Posterior cingulate gyrus (tissue), 11 donors: ENCODE measurements at places on chromosomes 12 and 14.

- DNase-seq = no peak
These were observed 136.6 kb downstream of the FGD4 start for GRCh38 chr12:32536000-32536345.

GRCh38 chr12:26118308-26118707 is 6.5 kb downstream of the BHLHE41 start:
- DNase-seq = no peak

- no peak for DNase-seq
These were observed 17.7 kb upstream of the C1S start for GRCh38 chr12:7042842-7043241.

DNA sequence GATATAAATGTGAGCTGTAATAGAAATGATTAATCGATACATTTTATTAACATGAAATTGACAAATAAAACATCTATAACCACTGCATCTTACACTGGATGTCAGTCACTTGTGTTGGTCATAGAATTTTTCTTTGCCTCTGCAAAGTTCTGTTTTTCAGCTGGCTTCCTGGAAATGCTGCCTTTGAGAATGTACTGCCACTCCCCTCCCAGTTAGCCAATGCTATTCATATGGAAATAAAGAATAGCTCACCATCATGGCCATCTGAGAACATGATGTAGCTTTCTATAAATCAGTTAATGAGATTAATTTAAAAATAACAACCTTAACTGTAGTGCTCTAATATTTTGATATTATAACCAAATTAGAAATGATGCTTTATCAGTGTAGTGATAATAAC is 41.1 kb downstream of the SLCO1B1 start:
- no peak for DNase-seq

DNA sequence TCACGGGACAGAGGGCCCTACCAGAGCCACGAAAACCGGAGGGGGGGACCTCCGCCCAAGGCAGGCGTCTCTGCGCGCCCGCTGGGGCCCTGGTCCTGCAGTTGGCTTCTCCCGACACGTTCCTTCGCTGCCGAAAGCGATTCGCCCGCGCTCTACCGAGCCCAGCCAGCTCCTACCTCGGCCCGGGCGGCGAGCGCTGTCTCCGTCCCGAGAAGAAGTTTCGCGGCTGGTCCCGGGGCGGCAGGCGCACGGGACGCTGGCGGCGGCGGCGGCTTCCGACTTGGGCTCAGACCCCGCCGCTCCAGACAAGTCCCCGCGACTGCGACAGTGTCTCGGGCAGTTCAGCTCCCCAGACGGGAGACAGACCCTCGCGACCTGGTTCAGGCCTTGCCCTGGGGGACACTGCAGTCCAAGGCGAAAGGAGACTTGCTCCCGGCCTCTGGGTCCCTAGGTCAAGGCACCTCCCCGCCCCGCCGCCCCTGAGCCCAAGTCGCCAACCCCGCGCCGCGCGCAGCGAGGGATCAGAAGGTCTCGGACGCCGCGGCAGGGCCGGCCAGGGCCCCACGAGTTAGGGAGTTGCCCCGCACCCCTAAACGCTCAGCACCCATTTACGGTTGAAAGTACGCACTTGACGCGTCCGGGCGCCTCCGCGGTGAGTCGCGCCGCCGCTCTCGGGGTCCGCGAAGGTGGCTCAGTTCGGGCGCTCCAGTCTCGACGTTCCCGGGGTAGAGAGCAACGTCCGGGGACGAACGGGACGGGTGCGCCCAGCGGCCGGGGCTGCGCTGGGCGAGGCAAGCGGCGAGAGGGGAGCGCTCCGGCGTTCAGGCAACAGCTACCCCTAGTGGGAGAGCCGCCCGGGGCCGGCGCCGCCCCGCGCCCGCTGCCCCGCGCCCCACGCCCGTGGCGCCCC is 1.4 kb upstream of the DIO3 start:
- no peak for DNase-seq

- DNase-seq = no peak
These were observed 472.8 kb upstream of the PRICKLE1 start for GRCh38 chr12:43062201-43062895.
